ENCODE measurements at places on chromosomes 6 and 20.

DNA sequence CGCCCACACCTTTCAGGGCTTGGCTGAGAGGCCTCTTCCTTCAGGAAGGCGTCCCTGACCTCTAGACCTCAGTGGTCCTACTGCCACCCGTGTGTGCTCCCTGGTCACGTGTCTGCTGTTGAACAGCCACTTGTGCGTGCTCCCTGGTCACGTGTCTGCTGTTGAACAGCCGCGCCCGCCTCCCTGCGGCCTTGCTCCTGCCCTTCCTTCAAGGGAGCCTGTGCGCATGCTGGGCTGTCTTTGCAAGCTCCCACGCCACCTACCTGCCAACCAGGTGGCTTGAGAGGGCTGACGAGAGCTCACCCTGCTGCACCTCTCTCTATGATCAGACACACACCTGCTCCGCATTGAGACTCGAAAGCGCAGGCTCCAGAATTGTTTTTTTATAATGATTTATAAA lies 179.3 kb downstream of the BMP7 start:
- DNase-seq = no peak

GRCh38 chr6:72040111-72040510 lies 153.8 kb downstream of the RIMS1 start:
- DNase-seq = no peak

- DNase-seq = no peak
Measured at GRCh38 chr20:4896971-4897497, 104.3 kb downstream of the SLC23A2 start.

- DNase-seq = no peak
Measured at GRCh38 chr6:15205321-15205720, 40.5 kb upstream of the JARID2 start.

DNA sequence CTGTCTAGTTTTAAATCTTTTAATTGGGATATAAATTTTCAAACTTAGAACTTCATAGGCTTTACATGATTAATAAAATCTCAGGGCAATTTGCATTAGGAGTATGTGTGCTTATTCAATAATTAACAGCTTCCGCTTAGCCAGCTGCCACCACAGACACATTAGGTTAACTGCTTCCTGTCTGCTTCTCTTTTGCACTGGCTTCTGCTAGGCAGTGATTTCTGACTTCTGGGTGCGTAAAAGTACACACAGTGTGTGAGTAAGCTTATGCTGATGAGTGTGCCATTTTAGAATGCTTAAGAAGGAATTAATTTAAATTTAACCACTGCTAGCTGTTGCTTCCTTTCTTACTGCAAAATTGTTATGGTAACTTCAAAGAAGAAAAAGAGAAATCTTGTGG lies 73.9 kb downstream of the F13A1 start:
- DNase-seq = no peak

GRCh38 chr20:11394145-11394833 lies 523.4 kb upstream of the BTBD3 start:
- no peak for DNase-seq

DNA sequence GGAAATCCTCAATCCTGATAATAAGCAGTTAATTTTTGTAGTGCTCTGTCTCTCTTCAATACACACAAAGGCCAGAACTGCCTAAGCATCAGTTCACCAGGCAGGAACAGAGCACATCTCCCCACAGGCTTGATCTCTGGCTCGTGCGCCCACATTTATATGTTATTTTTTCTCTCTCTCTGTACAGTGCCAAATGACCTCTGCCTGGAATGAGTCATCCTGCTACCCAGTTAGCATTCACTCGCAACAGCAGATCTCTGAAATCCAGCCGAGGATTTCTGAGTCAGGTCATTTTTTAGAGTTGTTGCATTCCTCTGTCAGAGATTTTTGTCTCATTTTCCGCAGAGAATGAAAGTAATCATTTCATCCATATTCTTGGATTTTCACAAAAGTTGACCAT lies 107.1 kb downstream of the COL12A1 start:
- DNase-seq = no peak

DNA sequence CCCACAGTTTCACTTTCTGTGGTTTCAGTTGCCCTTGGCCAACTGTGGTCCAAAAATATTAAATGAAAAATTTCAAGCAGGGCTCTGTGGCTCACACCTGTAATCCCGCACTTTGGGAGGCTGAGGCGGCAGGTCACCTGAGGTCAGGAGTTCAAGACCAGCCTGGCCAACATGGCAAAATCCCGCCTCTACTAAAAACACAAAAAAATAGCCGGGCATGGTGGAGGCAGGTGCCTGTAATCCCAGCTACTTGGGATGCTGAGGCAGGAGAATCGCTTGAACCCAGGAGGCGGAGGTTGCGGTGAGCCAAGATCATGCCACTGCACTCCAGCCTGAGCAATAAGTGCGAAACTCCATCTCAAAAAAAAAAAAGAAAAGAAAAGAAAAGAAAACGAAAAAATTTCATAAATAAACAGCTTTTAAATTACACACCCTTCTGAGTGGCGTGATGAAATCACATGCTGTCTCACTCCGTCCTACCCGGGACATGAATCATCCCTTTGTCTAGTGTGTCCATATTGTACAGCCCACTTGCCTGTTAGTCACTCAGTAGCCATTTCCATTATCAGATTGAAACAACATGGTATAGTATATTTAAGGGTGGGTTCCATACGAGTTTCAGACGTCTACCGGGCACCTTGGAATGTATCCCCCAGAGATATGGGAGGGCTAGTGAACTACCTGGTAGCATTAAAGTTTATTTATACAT lies 11.7 kb downstream of the PTPRK start:
- DNase-seq = no peak

DNA sequence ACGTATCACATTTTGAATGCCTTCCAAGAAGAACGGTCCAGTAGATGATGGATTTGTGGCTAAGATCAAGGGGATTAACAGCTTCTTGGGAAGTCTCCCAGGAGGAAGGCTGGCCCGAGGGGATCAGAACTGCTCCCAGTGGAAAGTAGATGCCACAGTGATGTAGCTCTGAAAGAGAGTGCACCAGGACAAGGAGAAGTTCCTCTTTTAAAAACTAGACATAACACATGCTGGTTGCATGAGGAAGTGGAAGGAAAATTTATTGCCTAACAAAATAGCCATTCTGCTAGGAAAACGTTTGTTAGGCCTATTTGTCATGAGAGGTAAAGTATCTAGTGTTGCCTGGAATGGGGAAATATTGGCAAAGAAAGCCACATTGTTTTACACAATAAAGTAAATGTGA lies 87.8 kb downstream of the CDH26 start:
- DNase-seq = peak; percentile 83

GRCh38 chr6:128519931-128520435 lies 416 bp downstream of the PTPRK start:
- DNase-seq = no peak

DNA sequence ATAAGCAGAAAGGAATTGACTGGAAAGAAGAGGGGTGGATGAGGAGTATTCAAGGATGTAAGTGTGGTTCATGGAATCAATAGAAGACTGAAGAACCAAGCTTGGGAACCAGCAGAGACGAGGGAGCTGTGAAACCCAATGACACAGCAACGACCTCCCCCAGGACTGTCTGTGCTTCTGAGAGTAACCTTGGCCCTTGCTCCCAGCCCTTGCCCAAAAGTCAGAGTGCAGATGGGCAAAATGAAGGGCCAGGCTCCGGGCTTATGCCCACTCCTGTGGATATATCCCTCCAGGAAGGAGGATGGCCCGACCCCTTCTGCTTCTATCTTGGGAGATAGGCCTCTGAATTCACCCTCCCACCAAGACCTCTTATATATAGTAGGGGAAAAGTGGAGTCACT lies 24.9 kb downstream of the FAM50B start:
- no peak for DNase-seq

DNA sequence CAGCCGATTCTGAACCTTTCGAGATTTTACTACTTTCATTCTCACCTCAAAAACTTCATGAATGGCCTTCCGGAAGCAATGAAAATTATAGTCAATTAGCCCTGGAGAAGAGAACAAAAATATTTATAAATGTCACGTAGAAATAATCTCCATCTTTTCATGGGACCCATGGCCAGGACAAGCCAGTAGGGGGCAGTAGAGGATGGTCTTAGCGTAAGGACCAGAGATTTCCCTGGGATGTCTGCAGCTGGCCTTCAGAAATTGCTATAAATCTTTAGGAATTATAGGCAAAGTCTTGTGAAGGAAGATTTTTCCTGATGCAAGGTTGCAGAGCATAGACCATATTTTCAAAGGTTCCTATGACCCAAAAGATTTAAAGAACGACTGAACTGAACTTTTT lies 15.6 kb upstream of the UBE2J1 start:
- peak; percentile 65 for DNase-seq

- DNase-seq = peak; percentile 13
Measured at GRCh38 chr6:33914645-33915044, 110.8 kb upstream of the MLN start.

DNA sequence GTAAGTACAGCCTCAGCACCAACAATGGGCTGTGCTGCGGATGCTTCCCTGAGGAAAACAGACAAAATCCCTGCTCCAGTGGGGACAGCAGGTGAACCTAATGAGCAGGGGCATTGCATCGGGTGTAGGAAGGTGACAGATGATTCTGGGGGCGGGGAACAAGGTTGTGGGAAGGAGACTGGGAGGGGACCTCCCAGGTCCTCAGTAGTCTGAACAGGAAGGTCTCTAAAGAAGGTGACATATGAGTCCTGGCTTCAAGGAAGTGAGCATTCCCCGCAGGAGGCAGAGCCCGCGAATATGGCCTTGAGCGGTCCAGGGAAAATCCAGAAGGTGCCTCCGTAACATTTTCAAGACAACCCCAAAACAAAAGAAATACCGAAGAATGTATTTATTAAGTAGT lies 19.4 kb downstream of the ULBP1 start:
- DNase-seq = no peak

- DNase-seq = no peak
Measured at GRCh38 chr6:96923871-96924493, 546 bp upstream of the KLHL32 start.

GRCh38 chr6:125639466-125640020 lies 109.9 kb upstream of the HEY2 start:
- DNase-seq = no peak

DNA sequence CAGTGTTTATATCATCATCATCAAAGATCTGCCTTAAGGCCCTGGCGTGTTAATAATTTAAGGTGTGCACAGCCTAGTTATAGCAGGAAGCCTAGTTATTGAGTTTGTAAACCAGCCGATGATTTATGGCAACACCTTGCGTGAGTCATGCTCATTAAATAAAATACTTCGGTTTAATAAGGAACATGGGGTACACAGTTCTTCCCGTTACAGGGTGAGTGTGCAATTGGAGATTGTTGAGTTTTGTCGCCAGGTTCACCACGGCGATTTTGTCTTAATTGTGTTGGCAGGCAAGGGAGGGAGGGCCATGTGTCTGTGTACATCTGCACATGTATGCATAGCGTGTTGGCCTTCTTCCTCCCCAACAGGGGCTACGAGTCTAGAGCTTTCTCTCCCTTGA lies 104.0 kb downstream of the TFAP2A start:
- no peak for DNase-seq

GRCh38 chr6:126672649-126673048 lies 332.7 kb downstream of the CENPW start:
- no peak for DNase-seq
